ENCODE measurements at places on chromosomes 5 and 9.

GRCh38 chr5:113748403-113748802, 234.9 kb downstream of the YTHDC2 start:
- no peak for DNase-seq

DNA sequence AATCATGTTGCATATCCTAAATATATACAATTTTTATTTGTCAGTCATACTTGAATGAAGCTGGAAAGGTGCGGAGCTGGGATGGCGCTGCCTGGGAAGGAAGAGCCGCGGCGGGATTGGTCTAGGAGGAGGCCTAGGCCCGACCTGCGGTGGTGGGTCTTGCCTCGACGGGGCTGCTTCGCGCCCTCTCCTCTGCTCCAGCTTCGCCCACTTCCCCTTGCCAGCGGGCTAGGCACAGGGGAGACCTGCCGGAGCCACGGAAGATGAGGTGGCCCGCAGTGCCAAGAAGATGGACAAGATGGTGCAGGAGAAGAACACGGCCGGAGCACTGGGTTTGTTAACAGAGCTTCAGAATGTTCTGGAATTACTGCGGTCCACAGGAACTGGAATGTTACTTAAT, 28.5 kb upstream of the CTSV start:
- no peak for DNase-seq

GRCh38 chr9:131178926-131179325, 53.5 kb downstream of the NUP214 start:
- no peak for DNase-seq

DNA sequence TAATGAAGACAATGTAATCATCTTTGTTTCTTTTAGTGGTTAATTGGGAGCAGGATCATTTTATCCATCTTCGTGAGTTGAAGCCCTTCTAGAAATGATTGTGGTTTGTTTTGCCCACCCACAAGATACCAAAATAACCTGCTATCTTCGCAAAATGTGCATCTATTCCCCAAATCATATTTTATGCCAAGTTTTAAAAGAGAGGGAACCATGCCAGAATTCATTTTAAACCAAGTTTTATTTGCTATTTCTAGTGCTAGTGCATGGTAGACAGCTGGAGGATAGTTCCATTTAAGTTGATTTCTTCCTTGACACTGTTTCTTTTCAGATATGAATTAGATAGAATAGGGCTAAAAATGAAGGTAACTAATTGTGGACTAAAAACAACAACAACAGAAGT, 104.2 kb downstream of the RAB3C start:
- DNase-seq, result no peak

DNA sequence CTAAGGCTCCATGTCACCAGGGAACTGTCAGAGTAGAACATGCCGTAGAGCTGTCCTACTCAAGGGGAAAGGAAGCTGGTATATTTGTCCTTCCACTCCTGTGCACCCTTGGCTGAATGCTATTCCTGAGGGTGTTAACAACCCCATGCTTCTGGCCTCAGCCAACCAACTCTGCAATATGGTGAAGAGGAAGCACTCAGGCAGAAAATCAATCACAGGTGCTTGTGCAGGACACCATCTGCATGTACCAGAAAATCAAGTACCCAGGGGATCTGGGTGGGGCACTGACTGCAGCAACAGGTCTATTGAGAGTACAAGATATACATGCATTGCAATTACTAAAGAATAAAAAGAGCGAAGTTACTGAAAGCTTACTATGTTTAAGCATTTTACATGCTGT, 51.4 kb upstream of the NEK6 start:
- DNase-seq, result no peak

DNA sequence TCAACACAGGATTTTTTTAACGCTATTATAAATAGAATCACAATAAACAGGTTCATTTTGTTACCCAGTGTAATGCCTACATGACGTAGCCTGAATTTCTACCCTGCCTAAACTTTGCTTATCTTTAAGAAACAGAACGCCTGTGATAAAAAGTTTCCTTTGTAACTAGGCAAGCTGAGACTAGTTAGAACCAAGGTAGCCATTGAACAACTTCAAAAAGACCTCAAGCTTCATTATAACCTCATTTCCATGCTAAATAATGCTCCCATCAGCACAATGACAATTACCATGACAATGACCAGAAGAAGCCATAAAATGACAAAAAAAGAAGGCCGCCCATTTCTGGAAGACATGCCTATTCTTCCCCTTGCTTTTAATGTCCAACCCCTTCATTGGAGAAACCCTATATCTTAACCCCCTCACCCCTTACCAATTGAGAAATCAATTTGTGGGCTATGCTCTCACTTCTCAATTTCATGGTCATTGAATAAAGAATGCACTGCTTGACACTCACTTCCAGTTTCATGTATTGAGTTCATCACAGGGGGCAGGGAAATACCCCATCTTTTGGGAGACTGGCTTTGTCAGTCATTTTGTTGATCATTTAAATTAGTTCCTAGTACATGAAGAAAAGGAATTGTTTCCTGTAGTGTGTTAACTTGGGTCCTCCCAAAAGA, 276.8 kb downstream of the MCTP1 start:
- no peak for DNase-seq

GRCh38 chr5:15573590-15573989, 73.6 kb downstream of the FBXL7 start:
- DNase-seq, result no peak

DNA sequence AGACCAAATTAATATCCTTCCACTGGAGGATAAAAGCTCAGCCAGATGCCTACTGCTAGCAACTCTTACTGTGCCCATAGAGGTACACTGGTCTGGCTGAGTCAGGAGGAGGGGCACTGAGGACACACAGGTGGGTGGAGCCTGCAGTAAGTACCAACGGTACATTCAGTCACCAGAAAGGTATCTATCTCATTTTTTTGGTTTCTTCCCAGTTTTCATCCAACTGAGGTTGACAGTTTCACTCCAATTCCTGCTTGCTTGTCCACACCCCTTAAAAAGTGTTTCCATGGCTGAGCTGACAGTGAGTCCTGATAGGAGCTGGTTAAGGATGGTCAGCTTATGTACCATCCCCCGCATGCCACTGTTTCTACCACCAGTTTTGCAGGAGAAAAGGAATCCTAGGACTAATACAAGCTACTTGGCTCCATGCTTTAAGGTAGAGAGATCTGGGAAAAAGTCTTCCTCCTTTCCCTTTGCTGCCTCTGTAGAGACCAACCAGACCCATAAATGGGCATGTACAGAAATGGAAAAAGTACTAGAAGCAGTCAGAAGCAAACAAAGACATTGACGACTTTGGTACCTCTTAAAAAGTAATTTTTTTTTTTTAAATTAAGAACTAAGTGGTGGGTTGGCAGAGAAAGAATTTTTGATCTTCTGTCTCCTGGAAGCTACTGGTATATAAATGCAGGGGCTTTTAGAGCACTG, 3.2 kb downstream of the ELL2 start:
- no peak for DNase-seq

GRCh38 chr9:116417464-116417863, 263.9 kb downstream of the PAPPA start:
- no peak for DNase-seq

GRCh38 chr5:123438902-123439301, 15.7 kb upstream of the CEP120 start:
- DNase-seq, result no peak

- no peak for DNase-seq
Observed at GRCh38 chr9:99405359-99405758, 183.3 kb downstream of the SEC61B start.

DNA sequence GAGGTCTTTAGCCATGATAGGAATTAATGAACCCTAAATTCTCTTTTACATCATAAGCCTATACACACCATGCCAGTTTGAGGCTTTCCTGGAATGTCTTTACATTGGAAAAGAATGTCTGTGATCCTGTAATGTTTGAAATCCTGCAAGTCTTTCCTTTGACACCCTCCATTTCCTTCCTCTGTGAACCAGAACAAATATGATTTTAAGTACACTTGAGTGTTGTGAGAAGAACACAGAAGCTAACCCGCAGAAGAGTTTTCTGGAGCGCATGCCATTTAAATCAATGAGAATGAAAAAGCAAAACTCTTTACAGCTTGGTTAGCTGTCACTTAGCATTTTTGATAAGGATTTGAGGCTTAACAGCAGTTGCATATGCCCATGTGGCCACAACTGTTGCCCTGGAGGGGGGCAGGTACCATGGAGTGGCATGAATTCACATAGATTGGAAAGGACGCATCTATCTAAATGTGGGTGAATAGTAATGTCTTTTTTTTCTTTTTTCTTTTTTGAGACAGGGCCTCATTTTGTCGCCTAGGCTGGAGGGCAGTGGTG, 372.6 kb downstream of the KDM4C start:
- no peak for DNase-seq

DNA sequence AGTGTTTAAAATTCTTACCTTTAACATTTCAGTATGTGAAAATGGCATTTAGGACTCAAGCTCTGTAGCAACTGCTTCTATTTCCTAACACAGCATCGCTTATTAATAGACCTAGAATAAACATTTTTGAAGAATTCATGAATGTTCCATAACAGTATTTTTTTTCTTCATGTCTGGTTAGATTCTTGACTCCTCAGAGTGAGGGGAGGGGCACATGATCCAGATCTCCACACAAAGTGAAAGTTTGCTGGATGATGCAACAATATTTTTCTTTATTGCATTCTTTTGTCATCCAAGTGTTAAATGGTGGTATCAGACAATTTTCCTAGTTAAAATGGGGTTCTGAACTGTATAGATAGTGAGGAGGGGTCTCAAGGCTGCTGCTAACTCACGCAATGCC, 130.8 kb upstream of the MAN2A1 start:
- DNase-seq, result no peak
